Hypothalamus (tissue), 51 donors: ENCODE measurements at places on chromosomes 3 and 15.

GRCh38 chr15:42933886-42934667, 13.5 kb upstream of the TTBK2 start:
- DNase-seq: no peak

DNA sequence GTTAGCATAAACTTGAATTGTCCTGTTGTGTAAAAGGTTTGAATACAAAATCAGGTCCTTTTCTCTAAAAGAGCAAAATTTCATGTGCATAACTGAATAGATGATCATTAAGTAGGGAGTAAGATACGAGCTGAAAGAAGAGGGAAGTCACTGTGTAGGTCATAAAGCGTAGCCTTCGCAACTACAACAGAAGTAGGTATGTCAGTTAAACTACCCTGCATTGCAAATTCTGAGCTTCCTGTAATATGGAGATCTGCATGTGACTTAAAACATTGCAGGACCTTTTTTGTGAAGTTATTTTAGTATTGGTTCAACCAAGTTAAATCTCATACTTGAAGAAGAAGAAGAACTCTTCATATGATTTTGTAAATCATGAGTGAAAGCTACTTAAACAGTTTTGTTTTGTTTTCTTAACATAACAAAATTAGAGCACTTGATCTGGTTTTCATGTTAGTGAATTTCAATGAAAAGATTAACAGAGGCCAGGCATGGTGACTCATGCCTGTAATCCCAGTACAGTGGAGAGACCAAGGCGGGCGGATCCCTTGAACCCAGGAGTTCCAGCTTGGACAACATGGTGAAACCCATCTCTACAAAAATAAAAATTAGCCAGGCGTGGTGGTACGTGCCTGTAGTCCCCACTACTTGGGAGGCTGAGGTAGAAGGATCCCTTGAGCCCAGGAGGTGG, 26.4 kb downstream of the ARMC8 start:
- no peak for DNase-seq

GRCh38 chr15:79370716-79371115, 59.8 kb downstream of the TMED3 start:
- no peak for DNase-seq

- DNase-seq: no peak
These were observed 7.5 kb downstream of the ZNF710 start for GRCh38 chr15:90008607-90009006.

DNA sequence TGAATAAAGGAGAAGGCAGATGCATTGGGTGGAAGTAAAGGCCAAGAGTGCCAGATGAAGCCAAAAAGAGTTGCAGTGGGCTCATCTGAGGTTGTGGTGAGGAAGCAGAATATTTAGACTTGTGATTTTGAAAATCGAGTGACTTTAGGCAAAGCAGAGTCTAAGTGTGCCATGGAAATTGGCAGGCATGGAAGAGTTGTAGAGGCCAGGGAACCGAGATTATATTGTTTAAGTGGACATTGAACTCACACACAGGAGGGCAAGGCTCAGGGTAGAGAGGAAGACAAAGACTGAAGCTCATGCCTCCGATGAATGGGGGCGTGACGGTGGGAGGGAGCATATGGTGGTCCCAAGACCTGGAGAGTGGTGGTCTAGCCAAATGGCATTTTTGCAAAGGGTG, 347.5 kb downstream of the EPHB1 start:
- no peak for DNase-seq
